Naive thymus-derived CD8-positive, alpha-beta T cell (primary cell): ENCODE measurements at places on chromosomes 11 and 22.

DNA sequence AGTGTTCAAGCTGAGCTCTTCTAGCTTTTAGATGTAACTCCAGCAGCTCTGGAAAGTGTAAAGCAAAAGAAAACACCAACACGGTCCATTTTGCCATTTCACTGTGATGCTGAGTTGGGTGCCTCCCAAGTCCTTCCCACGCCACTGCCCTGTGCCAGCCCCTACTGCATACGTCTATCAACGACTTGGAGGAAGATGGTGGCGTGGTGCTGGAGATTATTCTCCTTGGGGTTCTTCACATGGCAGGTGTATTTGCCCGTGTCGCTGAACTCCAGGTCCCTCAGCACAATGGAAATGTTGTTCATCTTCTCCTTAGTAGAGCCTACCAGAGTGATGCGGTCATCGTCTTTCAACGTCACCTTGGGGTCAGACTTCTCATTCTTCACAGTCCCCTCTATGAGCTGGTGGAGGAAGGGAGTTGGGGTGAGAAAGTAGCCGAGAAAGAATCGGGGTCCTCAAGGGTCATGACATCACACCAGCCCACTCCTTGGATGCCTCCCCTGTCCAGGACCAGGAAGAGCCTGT, 8.9 kb downstream of the SCN4B start:
- peaks cover 55% of the 10 kb centered on the region for H3K27me3 ChIP-seq
- H3K4me1 ChIP-seq = peaks cover 2% of the 10 kb centered on the region
- H3K27ac ChIP-seq = no peak overlapping the region
- H3K36me3 ChIP-seq = no peaks in the 10 kb centered on the region

DNA sequence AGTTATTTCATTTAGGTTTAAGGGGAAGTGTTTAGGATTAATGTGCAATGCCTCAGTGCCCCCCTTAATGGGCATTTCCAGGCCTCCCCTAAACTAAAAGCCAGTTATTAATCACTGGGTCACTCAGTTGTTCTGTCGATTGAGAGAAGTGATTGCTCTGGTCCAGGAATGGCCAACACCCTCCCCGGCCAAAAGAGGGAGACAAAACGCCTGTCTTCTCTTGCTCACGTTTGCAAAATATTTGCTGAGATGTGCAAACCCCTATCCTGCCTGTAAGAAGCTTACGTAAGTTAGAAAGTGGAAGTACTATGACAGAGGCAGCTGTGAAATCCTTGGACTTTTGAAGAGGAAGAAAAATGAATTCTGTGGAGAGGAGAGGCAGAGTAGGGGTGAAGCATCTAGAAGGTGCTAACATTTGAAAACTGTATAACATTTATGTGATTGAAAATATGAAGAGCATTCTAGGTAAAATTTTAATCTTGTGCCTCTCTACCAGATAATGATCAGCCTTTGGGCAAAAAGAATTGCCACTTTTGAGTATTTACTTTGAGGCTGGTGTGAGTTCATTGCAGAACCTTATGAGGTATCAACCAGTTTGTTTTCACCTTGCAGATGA, 37.7 kb downstream of the NTM start:
- no peaks in the 10 kb centered on the region for H3K4me1 ChIP-seq
- no peak overlapping the region for H3K4me3 ChIP-seq
- H3K36me3 ChIP-seq = no peaks in the 10 kb centered on the region

DNA sequence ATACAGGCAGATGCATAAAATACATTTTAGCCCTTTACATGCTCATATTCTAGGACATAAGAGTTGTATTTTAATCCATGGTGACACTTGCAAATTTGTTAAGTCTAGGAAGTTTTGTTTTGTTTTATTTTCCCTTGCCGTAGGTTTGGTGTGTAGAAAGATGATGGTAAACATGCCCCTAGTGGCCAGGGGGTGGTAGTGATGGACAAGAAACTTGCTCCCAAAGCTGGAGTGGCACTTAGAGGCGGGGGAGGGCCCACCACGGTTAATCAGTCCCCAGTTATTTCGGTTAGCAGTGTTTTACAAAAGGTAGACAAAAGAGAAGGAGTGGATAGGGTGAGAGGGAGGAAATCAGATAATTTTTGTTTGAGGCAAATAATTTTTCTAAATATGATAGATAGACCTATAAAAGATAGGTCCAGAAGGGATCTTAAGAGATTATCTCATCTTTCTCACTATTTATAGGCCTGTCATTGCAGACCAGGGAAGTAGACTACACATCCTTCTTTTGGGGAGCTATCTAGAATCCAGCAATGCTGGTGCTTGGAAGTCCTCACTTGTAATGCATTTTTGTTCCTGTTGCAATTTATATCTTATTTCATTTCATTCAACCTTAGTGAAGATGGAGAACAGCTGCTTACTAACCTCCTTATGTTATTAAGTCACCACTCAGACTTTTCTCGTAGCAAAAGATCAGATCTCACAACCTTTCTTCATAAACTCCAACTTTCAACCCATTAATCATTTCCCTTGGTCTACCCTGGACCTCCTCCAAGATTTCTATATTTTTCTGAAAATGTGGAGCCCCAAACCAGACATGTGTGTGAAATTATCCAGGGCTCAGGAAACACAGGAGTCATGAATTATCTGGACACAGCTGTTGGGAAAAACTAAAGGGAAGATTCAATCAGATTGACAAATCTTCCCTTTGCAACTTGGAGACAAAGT, 5.9 kb upstream of the BDNF start:
- peaks cover 2% of the 10 kb centered on the region for H3K36me3 ChIP-seq
- H3K27ac ChIP-seq = no peak overlapping the region
- peaks cover 7% of the 10 kb centered on the region for H3K4me1 ChIP-seq
- no peak for DNase-seq

- no peak for DNase-seq
- H3K27ac ChIP-seq = no peak overlapping the region
- H3K4me1 ChIP-seq = no peaks in the 10 kb centered on the region
- H3K27me3 ChIP-seq = peaks cover 30% of the 10 kb centered on the region
- H3K4me3 ChIP-seq = no peak overlapping the region
Measured at GRCh38 chr11:107259811-107260221, 197.8 kb downstream of the CWF19L2 start.

GRCh38 chr11:11993839-11994238, 14.6 kb downstream of the DKK3 start:
- H3K4me3 ChIP-seq = no peak overlapping the region
- no peak for DNase-seq
- H3K27me3 ChIP-seq = peaks cover 26% of the 10 kb centered on the region
- H3K4me1 ChIP-seq = no peaks in the 10 kb centered on the region
- no peaks in the 10 kb centered on the region for H3K36me3 ChIP-seq

- no peak for DNase-seq
- H3K4me1 ChIP-seq = peaks cover 12% of the 10 kb centered on the region
- H3K4me3 ChIP-seq = no peak overlapping the region
- no peaks in the 10 kb centered on the region for H3K27me3 ChIP-seq
- peak overlapping the region; percentile 76 for H3K27ac ChIP-seq
Measured at GRCh38 chr11:58629857-58630256, 7.4 kb downstream of the CNTF start.
